Endodermal cell (in vitro differentiated cells): ENCODE measurements at places on chromosomes 2 and 18. TPM values are rescaled to one million over a fixed set of nuclear protein-coding genes. Genes with fewer than 3 reads are reported as not detected.
A peak's percentile ranks its signal among the peaks of the same experiment; 100 is the strongest.

Gene CPO
- total RNA-seq = 0.42 to 0.95 TPM (median 0.70 TPM) in 3 replicates

Gene BCL11A
- 12.4 to 17.6 TPM (median 14.7 TPM) in 3 replicates for total RNA-seq

GRCh38 chr2:25320077-25320476 lies 21.6 kb downstream of the DNMT3A start:
- no peak for DNase-seq
- H3K4me3 ChIP-seq = no peak overlapping the region

Gene PLGLB1
- total RNA-seq = 0.79 and 2.3 TPM in 2 replicates

DNA sequence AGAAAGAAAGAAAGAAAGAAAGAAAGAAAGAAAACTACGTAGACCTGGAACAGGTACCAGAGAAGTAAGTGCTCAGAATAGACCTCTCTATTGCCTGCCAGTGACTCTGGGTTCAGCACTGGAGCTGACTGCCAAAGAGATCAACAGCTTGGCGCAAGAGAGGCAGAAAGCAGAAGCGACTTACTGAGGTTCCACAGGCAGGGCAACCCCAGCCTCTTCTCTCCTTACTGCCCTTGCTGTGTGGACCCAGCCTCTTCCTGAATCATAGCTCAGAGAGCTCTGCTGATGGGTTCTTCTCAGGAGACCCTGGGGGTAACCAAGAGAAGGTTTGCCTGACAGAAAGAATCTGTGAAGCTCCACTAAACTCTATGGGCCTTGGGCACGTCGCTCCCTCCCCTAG lies 7.1 kb downstream of the CAPN13 start:
- H3K27me3 ChIP-seq = no peaks in the 10 kb centered on the region
- H3K4me1 ChIP-seq = peaks cover 12% of the 10 kb centered on the region
- peaks cover 3% of the 10 kb centered on the region for H3K36me3 ChIP-seq
- H3K4me3 ChIP-seq = no peak overlapping the region

DNA sequence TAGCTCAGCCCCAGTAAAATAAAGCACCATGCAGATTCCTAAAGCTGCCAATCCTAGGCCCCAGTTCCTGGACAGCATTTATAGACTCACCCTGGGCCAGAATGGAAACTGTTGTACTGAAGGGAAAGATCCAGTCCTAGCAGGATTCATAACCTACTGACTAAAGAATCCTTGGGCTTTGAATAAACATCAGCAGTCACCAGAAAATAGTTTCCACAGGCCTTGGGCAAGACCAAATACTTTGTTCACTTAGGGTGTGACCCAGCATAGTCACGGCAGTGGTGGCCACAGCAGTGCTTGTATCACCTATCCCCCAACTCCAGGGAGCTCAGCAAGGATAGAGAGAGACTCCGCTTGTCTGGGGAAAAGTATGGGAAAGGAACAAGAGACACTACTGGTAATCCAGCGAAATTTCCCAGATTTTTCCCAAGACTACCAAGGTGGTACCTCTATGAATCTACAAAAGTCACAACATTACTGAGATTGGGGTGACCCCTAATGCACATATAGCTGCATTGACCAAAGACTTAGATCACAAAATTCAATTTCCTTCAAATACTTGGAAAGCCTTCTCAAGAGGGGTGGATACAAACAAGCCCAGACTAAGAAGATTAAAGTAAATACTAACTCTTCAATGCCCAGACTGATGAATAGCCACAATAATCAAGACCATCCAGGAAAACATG lies 748.1 kb upstream of the LRATD1 start:
- no peaks in the 10 kb centered on the region for H3K36me3 ChIP-seq
- H3K4me3 ChIP-seq = no peak overlapping the region
- DNase-seq = no peak
- H3K27ac ChIP-seq = no peak overlapping the region
- no peaks in the 10 kb centered on the region for H3K27me3 ChIP-seq

DNA sequence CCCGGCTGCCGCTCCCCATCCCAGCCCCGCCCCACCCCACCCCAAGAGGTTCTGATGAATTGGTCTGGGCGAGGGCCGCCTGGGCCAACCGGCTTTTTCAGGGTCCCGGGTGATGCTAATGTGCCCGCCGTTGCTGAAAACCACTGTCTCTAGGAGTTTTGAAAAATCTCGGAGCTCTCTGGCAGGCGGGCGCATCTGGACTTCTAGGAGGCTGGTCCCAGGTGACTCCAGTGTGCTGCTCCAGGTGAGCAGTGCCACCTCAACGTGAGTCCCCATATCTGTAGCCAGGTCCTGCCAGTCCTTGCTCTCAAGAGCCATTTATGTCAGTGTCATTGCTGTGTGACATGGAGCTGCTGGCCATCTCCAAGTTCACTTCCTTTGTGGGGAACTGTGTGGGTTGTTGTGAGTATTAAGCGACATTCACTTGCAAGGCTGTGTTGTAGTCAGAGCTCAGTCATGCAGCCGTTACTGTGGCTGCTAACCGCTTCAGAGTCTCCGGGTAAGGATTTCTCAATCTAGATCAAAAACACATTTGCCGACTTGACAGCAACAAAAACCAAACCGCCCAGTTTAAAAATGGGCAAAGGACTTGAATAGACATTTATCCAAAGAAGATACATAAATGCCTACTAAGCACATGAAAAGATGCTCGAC lies at the start of gene RFX8:
Gene RFX8 (minus strand): TSS at position 382 of the 654 bp plus-strand sequence. CDS start 8,264 bp downstream, outside the sequence.
- H3K4me1 ChIP-seq = no peaks in the 10 kb centered on the region
- no peaks in the 10 kb centered on the region for H3K36me3 ChIP-seq
- no peak within 1 kb of the TSS for H3K27ac ChIP-seq
- peak within 1 kb of the TSS; percentile 74 for H3K4me3 ChIP-seq

- H3K4me3 ChIP-seq = no peak overlapping the region
- no peaks in the 10 kb centered on the region for H3K27me3 ChIP-seq
- no peaks in the 10 kb centered on the region for H3K36me3 ChIP-seq
- DNase-seq = no peak
- H3K27ac ChIP-seq = no peak overlapping the region
Measured at GRCh38 chr2:237501892-237502513, 15.0 kb downstream of the MLPH start.

- no peaks in the 10 kb centered on the region for H3K4me1 ChIP-seq
- no peak overlapping the region for H3K4me3 ChIP-seq
- no peaks in the 10 kb centered on the region for H3K27me3 ChIP-seq
- H3K36me3 ChIP-seq = no peaks in the 10 kb centered on the region
- H3K27ac ChIP-seq = no peak overlapping the region
Measured at GRCh38 chr2:160561551-160562295, 68.1 kb upstream of the RBMS1 start.
